ENCODE measurements at places on chromosomes 3 and 15. TPM values are rescaled to one million over a fixed set of nuclear protein-coding genes. Genes with fewer than 3 reads are reported as not detected.

The GRK7 gene
- 0.05 TPM for total RNA-seq

The ERICH6 gene
- total RNA-seq: not detected

The RASA2 gene
- total RNA-seq: 5.5 TPM

The TRPM1 gene
- total RNA-seq: not detected

The EPHB1 gene
- 0.86 TPM for total RNA-seq

The ARPP19 gene
- 138 TPM for total RNA-seq

The OR5K2 gene
- not detected for total RNA-seq

The RARB gene
- not detected for total RNA-seq

The ANKRD34C gene
- 0.05 TPM for total RNA-seq

The MOBP gene
- not detected for total RNA-seq

The FGF12 gene
- 0.16 TPM for total RNA-seq

The GOLGA6B gene
- 0.21 TPM for total RNA-seq

The MTMR10 gene
- 17.5 TPM for total RNA-seq

The RBPMS2 gene
- total RNA-seq: not detected

The GOLGA6D gene
- not detected for total RNA-seq

The GNAT1 gene
- total RNA-seq: 4.4 TPM

The IGSF10 gene
- total RNA-seq: 0.13 TPM

The CFAP100 gene
- not detected for total RNA-seq

The COMMD2 gene
- 37.3 TPM for total RNA-seq

The RBP2 gene
- 0.78 TPM for total RNA-seq

The PCLAF gene
- total RNA-seq: 2.7 TPM

The HTR3E gene
- total RNA-seq: 7.1 TPM

The LARP6 gene
- total RNA-seq: 44.4 TPM

The SERINC4 gene
- total RNA-seq: 0.10 TPM

The TMIE gene
- total RNA-seq: 0.43 TPM

The ACTRT3 gene
- 2.8 TPM for total RNA-seq

The TNNC1 gene
- total RNA-seq: 3,730 TPM

The ECE2 gene
- not detected for total RNA-seq

The GOLGA6L4 gene
- total RNA-seq: 0.29 TPM

The IMPG2 gene
- 0.78 TPM for total RNA-seq

The LYZL4 gene
- total RNA-seq: not detected

The TJP1 gene
- total RNA-seq: 43.0 TPM

The CCDC39 gene
- total RNA-seq: not detected

The ISG20 gene
- 0.29 TPM for total RNA-seq

The SCN11A gene
- not detected for total RNA-seq

The PTX3 gene
- total RNA-seq: 21.0 TPM

The SAMD7 gene
- not detected for total RNA-seq

The RPP14 gene
- total RNA-seq: 16.0 TPM

The P3H2 gene
- 24.2 TPM for total RNA-seq

The ALDH1A3 gene
- total RNA-seq: 0.05 TPM

The TMEM207 gene
- total RNA-seq: not detected

The NUP210 gene
- not detected for total RNA-seq

The DOCK3 gene
- total RNA-seq: 1.4 TPM

The FOXB1 gene
- not detected for total RNA-seq

The IGSF11 gene
- total RNA-seq: 0.10 TPM

The CX3CR1 gene
- total RNA-seq: not detected

The ISLR2 gene
- total RNA-seq: not detected

The COL7A1 gene
- 11.1 TPM for total RNA-seq

The LXN gene
- total RNA-seq: not detected

The CCDC51 gene
- total RNA-seq: 39.4 TPM

The FRMD5 gene
- total RNA-seq: 2.2 TPM

The GP5 gene
- 0.31 TPM for total RNA-seq

The ZBED2 gene
- not detected for total RNA-seq

The ESYT3 gene
- total RNA-seq: 1.7 TPM

The KNG1 gene
- not detected for total RNA-seq

The CCDC9B gene
- total RNA-seq: 30.1 TPM
